ENCODE measurements at places on chromosomes 12 and 14.

DNA sequence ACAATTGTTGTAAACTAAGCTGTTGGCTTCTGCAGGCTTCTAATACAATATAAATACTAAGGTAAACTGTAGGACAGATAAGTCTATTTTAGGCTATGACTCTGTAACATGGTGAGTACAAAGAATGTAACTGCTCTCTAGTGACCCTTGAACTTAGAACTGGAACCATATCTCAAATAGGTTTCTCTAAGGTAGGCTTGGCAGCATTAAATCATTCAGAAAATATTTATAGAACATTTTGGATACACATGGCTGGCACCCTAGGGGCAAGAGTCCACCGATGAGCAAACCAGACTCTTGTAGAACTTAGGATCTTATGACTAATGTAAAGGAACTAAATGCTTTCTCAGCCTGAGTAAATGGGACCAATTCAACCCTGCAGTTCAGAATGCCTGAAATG is 19.4 kb upstream of the SLC25A3 start:
- no peak for DNase-seq

DNA sequence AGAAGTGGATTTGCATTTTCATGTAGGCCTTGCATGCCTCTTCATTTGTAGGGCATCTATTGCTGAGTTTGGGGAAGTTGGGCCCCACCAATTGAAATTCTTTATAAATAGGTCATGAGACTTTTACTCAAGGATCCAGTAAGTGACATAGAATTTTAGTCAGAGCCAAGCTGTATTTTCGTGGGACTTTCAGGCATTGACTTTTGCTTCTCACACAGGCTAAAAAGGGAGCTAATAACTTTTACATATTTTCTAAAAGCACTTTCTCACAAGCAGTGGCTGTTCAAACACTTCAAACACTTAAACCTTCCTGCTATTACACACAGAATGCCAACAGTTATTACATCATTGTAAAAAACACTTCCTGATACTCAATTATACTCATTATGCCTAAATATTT is 260.5 kb downstream of the MSRB3 start:
- no peak for DNase-seq

DNA sequence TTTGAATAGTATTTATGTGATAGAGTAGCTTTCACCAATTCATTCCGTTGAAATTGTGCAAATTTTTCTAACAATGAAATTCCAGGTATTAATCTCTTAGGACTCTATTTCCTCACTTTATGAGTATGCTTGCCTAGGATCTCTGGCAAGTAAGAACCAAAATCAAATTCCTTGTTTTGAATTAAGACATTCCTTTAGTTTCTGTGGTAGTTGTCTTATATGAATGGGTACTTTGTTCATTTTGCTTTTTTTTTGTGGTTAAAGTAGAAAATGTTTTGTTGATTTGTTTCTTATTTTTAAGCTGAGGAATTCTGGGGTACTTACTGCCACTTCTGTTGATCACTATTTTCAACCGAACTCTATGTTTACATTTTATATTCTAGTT is 59.8 kb downstream of the KITLG start:
- no peak for DNase-seq

- no peak for DNase-seq
Measured at GRCh38 chr12:126588586-126589249, 1523.5 kb downstream of the AACS start.

- no peak for DNase-seq
Measured at GRCh38 chr14:25394356-25394755, 344.4 kb upstream of the STXBP6 start.

GRCh38 chr12:3197131-3197818 is 120.1 kb downstream of the TSPAN9 start:
- no peak for DNase-seq

GRCh38 chr12:103881261-103881660 is 40.2 kb upstream of the NT5DC3 start:
- DNase-seq, result no peak

DNA sequence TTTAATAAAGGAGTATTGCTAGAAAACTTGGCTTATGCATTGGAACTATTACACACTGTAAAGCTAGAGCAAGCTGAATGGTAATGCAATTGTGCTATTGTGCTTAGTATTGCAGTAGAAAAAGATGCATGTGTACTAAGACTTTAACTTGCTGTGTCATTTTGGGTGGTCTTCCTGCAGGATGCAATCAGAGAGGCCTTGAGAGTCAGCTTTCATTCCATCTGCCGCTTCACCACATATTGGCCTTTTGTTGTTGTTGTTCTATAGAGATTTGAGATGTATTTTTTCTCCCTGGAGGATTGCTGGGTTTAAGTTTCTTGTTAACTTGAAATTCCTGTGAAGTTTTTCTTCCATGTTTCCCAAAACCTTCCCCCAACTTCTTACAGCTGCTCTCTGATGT is 449.7 kb downstream of the TMTC2 start:
- no peak for DNase-seq

DNA sequence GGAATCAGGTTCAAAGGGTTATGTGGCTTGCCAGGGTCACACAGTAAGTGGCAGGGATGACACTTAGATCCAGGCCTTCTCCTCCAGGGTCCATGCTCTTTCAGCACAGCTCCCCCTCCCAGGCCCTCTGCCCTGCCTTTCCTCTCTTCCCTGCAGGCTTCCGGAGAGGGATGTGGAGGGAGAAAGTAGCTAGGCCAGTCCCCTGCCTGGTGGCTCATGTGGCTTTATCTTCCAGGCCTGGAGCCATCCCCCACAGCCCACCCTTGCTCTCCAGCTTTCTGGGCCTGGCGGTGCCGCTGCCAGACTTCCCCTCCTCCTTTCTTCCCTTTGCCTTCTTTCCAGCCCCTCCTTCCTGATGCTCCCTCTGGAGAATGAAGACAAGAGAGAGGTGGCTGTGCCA is 1.7 kb downstream of the PSMB11 start:
- DNase-seq, result no peak

GRCh38 chr14:82850576-82850975 is 1316.9 kb upstream of the SEL1L start:
- DNase-seq, result no peak
